ENCODE measurements at places on chromosomes 16 and 17.

DNA sequence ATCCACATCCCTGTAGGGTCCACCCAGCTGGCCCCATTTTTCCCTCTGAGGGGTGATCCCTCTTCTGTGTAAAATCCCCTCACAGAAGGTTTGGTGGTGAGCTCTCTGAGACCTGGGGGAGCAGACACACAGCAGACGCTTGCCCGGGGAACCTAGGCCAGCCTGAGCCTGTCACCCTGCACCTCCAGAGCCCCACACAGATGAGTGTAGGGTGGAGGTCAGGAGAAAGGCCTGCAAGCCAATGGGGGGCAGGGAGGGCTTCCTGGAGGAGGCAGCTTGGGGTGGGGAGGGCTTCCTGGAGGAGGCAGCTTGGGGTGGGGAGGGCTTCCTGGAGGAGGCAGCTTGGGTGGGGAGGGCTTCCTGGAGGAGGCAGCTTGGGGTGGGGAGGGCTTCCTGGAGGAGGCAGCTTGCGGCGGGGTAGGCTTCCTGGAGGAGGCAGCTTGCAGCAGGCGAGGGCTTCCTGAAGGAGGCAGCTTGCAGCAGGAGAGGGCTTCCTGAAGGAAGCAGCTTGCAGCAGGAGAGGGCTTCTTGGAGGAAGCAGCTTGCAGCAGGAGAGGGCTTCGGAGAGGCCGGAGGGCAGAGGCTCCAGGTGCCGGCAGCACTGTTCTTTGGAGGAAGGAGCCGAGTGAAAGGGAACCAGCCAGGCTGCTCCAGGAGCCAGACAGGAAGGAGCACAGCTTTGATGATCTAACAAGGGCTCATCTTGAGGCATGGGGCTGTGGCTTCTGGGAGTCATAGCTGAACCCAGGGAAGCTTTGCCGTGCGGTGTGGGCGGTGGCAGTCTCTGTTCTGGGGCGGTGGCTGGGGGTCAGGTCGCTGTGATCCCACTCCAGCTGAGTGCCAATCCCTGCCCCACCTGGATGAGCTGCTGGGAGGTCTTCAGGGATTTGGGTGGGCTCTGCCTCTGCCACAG, 83.7 kb upstream of the ZNF469 start:
- peak; percentile 28 for DNase-seq

DNA sequence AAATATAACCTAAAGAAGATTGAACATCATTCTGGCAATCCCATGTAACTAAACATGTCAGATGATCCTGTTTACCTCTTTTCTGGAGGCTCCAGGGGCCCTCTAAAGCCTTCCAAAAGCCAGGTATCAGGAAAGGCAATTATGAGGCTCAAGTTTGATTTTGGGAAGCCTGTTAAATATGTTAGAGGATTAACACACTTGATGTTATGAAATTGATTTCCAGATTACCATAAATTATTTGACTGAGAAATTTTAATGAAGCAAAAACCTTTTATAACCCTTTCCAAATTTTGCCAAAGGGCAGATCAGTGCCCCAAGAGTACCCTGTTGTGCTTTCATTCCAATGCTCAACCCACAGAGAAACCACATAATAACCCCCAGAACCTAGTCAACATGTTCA, 29.3 kb downstream of the PHKB start:
- DNase-seq: no peak

DNA sequence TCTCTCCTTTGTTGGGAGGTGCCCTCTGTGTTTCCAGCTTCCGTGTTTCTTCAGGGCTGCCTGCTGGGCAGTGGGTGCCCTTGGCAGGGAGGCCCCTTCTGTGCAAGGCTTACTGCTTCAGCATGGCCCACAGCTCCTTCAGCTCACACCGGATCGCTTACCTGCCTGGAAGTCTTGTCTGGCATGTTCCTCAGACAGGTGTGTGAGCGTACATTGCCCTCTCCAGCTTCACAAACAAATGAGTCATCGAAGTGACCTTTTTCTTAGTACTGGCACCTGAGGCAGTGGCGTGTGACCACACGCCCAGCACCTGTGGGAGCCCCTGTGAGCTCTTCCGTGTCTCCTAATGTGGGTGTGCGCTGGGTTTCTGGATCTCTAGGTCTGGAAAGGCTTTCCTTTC, 3.5 kb downstream of the RAB40C start:
- peak; percentile 77 for DNase-seq

DNA sequence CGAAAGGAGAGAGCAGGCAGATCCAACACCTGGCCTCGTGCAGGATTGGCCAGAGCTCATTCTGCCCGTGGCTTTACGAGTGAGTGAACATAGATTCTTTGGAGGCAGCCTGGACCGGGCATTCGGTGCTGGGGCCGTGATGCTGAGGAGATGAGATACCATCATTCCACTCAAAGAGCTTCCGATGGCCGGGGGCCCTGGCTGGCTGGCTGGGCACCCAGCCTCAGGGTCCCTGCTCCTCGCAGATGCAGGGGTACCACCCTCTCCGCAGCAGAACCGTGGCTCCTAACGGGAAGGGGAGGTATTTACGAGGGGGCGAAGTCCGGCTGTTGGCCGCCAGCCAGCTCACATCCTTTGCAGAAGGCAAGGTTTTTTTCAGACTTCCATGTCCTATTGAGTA, 66.1 kb upstream of the FOXF1 start:
- DNase-seq: no peak

GRCh38 chr17:44315760-44316731, 7.6 kb downstream of the RUNDC3A start:
- no peak for DNase-seq

GRCh38 chr16:85544016-85544415, 69.1 kb upstream of the GSE1 start:
- DNase-seq: no peak

DNA sequence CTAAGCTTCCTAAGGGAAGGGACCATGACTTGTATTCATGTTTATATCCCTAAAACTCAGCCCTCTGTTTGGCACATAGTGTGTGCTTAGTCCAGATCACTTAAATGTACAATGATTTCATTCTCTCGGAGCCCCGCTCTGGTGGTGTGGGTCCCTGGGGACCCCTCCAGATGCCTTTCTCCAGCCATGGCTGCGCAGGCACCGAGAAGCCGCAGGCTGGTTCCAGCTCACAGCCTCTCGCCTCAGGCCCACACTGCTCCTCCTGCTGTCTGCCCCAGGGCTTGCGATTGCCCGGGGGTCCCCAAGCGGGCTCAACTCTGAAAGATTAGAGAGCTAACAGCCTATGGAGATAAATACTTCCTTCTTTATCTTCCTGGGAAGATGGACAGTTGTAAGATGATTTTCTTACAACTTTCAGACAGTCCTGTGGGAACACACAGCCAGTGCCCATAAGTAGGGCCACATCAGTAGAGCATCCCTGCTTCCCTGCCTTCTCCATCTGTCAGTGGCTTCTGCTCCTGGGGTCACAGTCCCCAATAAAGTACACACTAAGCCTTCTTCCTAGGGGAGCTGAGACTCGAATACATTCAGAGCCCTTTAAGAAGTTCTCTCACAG, 66.2 kb downstream of the CENPV start:
- no peak for DNase-seq

- DNase-seq: peak; percentile 90
Observed at GRCh38 chr16:85610446-85611193, 2.5 kb upstream of the GSE1 start.

DNA sequence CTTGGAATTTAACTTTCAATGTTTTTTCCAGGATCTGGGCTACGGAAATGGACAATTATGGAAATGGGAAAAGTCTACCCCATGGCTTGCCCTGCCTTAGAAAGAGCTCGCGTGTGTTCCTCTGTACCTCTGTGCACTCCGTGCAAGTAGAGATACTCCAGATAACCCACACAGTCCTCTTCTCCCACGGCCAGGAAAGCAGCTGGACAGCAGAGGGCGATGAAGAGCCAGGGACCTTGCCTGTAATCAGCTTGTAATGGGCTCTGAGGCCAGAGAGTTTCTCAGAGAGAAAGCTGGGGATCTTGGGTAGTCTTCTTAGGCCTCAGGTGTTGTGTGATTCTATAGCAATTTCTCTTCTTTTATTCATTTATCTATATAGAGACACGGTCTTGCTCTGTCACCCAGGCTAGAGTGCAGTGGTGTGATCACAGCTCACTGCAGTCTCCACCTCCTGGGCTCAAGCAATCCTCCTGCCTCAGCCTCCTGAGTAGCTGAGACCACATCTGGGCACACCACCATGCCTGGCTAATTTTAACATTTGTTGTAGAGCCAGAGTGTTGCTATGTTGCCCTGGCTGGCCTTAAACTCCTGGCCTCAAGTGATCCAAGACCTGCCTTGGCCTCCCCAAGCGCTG, 2.4 kb upstream of the SOCS7 start:
- DNase-seq: peak; percentile 78

DNA sequence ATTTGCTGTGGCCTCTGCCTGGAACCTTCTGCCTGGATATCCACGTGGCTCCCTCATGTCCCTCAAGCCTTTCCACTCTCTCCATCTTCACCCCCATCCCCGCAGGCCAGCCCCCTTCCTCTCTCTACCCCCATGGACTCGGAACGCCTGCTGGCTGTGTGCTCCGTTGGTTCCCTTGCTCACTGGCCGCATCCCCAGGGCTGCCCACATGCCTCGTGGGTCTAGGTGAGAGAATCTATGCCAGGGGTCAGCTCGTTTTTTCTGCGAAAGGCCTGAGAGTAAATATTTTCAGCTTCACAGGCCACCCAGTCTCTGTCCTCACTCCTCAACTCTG, 12.0 kb downstream of the SLC5A10 start:
- no peak for DNase-seq

- no peak for DNase-seq
Observed at GRCh38 chr16:5668553-5668952, 571.0 kb upstream of the EEF2KMT start.

DNA sequence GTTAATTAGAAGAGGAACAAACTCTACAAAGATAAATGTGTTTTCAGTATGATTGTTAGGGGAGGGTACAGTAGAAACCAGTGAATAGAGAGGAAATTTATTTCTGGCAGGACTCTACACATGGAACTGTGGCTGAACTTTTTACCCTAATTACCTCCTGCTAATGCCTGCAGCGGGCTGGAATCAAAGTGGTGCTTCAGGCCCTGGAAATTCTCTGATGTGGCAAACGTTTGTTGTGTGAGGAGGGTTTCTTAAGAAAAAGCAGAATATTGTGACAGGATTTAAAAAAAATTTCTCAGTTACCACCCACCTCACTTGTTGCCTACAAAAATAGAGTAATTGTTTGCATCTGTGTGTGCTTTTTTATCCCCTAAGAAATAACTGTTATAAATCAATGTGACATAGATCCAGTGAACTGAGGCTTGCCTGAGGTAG, 154.5 kb downstream of the BCAS3 start:
- no peak for DNase-seq

GRCh38 chr17:33046361-33047255, 55.0 kb downstream of the SPACA3 start:
- DNase-seq: no peak

GRCh38 chr16:72815348-72816318, 232.3 kb downstream of the ZFHX3 start:
- DNase-seq: no peak

DNA sequence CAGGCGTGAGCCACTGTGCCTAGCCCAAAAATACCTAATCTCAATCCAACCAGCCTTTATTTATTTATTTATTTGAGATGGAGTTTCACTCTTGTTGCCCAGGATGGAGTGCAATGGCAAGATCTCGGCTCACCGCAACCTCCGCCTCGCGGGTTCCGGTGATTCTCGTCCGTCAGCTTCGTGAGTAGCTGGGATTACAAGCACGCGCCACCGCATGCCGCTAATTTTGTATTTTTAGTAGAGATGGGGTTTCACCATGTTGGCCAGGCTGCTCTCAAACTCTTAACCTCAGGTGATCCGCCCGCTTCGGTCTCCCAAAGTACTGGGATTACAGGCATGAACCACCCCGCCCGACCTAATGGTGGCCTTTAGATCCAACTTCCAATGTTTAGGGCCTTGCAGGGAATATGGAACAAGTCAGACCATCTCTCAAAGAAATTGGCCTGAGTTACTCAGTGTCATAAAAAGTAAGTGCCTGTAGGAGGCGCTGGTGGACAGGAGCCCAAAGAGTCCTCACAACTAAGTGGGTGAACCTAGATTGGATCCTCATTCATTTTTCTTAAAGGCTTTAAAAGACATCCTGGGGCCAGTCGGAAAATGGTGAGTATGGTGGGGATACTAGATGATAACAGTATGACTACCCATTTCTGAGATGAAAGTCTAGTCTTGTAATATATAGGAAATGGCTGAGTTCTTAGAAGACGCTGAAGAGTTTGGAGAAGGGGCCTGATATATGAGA, 4.6 kb downstream of the ZSCAN10 start:
- peak; percentile 54 for DNase-seq

- DNase-seq: no peak
Observed at GRCh38 chr16:84246679-84247077, 6.9 kb upstream of the KCNG4 start.

DNA sequence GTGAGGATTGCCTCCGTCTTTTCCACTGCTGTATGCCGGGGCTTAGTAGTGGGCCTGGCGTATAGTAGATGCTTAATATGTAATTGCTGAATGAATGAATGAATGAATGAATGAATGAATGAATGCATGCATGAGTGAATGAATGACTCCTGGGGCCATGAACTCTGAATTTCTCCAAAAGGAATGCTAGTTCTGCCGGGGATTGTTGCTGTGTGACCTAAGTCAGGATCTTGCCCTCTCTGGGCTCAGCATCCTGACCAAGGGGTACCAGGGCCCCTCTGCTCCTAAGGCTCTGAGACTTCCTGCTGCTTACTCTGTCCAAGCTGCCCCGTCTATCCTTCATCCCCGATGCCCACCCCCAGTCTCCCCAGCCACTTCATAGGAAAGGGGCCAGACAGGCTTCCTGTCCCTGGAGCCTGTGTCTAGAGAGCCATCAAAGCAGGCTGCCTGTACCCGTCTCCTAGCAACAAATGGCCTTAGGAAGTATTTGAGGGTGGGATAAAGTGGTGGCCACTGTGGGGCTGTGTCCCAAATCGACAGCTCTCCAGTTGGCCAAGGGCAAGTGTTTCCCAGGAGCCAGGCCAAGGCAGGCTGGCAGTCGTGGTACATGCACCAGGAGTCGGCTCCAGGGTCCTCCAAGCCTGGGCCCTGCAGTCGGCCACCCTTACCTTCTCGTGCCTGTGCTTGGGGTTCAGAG, 11.6 kb upstream of the MPRIP start:
- no peak for DNase-seq

GRCh38 chr16:22077700-22078313, 14.5 kb upstream of the VWA3A start:
- peak; percentile 66 for DNase-seq

GRCh38 chr16:9206156-9206555, 114.7 kb downstream of the HAPSTR1 start:
- DNase-seq: no peak

DNA sequence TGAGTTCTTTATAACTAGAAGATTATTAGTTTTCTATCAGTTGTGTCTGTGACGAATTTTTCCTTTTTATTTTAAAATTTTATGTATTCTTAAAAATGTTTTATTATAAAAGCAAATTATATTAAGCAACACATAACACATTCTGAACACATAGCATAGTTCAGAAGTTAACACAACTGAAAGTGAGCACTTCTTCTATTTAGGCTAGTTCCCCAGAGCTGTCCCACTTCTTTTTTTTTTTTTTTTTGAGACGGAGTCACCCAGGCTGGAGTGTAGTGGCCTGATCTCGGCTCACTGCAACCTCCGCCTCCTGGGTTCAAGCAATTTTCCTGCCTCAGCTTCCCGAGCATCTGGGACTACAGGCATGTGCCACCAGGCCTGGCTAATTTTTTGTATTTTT, 37.7 kb upstream of the ALDH3A2 start:
- no peak for DNase-seq

- DNase-seq: peak; percentile 3
Observed at GRCh38 chr16:20598832-20599469, 22.8 kb upstream of the ACSM2B start.

- DNase-seq: peak; percentile 85
Observed at GRCh38 chr17:70168044-70168976, 1.0 kb upstream of the KCNJ2 start.

All from PC-3 (cell line).